ENCODE measurements at places on chromosomes 1 and 21.

GRCh38 chr1:228885845-228886244 is 150.6 kb downstream of the RHOU start:
- no peak for DNase-seq

- no peak for DNase-seq
These were observed 6.6 kb downstream of the FMO1 start for GRCh38 chr1:171254859-171255258.

DNA sequence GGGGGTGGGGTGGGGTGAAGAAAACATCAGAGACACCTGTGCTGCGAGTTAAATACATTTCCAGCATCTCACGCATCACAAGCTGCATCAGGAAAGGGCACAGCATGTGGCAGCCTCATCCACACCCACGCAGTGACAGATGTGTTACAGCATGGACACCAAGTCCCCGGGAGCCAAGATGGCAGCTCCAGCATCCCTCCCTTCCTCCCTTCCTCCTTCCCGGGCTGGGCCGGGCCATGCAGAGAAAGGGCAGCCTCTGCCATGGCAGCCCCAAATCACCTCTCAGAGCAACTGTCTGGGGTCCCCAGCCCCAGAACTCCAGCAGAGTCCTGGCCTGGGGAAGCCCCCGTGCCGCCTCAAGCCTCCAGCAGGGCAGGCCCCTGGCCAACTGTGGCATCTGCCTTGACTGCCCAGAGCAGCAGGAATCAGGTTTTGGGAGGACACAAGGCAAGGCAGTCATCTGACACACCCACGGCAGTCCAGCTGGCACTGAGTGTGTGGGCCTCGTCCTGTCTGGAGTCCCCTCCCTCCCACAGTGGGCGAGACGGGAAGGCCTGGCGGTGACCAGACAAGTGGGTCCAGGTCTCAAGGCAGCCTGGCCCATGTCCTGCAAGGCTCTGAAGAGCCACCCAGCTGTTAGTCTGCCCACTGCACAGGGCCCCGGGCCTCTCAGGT is 6.2 kb downstream of the SMIM1 start:
- DNase-seq: no peak

DNA sequence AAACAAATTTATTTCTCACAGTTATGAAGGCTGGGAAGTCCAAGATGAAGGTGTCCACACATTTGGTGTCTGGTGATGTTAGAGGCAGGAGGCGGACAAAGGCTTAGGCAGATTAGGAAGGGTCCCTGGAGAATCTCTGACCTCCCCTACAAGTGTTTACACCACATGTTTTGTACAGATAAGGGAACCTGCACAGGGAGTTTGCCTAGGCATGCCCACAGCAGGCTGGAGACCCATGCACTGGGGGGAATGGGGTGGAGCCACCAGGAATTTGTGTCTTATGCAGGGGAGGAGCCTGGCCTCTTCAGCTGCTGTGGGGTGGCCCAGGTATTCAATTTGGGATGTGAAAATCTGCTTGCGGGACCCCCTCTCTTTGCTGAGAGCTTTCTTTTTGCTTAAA is 131.3 kb downstream of the PATJ start:
- no peak for DNase-seq

GRCh38 chr1:3904006-3904842 is 4.2 kb upstream of the C1orf174 start:
- DNase-seq: no peak

- no peak for DNase-seq
These were observed 25.8 kb upstream of the KCNE1 start for GRCh38 chr21:34537838-34538237.

GRCh38 chr21:35981514-35982070 is 78.7 kb downstream of the SETD4 start:
- DNase-seq: no peak

- no peak for DNase-seq
These were observed 134.5 kb downstream of the SMYD3 start for GRCh38 chr1:246372559-246372958.

- DNase-seq: peak; percentile 90
These were observed 15.9 kb downstream of the SARS1 start for GRCh38 chr1:109229531-109230127.

- no peak for DNase-seq
These were observed 52.3 kb upstream of the DNAJC6 start for GRCh38 chr1:65256860-65257708.

DNA sequence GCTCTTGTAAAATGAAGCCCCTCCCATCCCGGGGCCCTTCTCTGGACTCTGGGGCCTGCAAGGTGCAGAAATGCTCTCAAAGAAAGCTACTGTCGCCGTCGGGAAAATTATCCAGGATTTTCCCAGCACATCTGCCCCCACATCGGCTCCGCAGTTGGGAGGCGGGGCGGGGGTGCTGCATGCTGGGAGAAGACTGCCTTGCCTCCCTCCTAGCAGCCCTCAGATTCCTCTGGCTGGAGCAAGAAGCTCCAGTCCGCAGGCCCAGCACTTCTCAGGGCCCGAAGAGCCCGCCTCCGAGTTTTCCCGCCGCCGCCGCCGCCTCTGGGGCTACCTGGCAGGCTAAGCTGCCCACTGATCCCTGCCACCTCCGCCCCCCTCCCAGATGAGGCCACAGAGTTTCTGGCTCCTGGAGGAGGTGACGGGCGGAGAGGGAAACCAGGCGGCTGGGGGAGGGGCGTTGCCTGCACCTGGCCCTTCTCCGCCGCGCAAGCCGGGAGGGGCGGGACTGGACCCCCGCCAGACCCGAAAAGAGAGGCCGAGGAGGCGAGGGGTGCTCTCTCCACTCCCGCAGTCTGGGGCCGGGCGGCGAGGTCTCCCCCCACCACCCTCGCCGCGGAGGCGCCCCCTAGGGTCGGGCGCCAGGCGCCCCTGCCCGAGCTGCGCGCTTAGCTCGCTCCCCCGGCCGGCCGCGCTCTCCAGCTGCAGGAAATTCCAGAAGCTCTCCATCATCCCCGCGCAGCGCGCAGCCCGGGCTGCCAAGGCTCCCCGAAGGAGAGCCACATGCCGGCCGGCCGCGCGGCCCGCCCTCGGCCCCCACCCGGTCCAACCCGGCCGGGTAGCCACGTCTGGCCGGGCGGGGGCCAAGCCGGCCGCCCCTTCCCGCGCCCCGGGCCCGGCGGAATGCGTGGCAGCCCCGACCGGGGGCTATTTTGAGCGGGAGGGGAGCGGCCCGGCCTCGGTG is 28.8 kb downstream of the AHDC1 start:
- peak; percentile 82 for DNase-seq

- no peak for DNase-seq
These were observed 106.0 kb downstream of the RAVER2 start for GRCh38 chr1:64850846-64851245.

GRCh38 chr21:39062196-39062595 is 121.1 kb downstream of the PSMG1 start:
- DNase-seq: no peak

- DNase-seq: no peak
These were observed 56.6 kb upstream of the EDN2 start for GRCh38 chr1:41540886-41541591.

GRCh38 chr1:178575611-178576361 is 62.9 kb downstream of the TEX35 start:
- DNase-seq: peak; percentile 51

GRCh38 chr1:29255134-29255666 is 18.9 kb downstream of the PTPRU start:
- no peak for DNase-seq

- DNase-seq: no peak
These were observed 21.4 kb downstream of the FRRS1 start for GRCh38 chr1:99745061-99745460.

DNA sequence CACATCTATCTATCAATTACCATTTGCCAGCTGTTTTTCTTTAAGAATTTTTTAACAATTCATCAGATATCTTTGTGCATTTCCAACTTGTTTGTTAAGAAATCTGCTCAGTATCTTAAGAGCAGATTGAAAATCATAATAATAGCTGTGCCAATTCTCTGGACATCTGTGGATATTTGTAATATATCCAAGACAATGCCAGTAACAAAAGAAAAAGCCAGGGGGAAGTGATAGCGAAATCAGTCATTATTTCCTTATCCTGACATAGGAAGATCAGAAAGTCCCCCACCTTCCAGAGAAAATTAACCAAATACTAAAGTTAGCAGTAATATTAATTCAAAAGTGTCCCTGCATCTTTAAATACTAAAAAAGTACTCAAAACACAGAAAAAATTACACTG is 217.1 kb downstream of the RERE start:
- no peak for DNase-seq

DNA sequence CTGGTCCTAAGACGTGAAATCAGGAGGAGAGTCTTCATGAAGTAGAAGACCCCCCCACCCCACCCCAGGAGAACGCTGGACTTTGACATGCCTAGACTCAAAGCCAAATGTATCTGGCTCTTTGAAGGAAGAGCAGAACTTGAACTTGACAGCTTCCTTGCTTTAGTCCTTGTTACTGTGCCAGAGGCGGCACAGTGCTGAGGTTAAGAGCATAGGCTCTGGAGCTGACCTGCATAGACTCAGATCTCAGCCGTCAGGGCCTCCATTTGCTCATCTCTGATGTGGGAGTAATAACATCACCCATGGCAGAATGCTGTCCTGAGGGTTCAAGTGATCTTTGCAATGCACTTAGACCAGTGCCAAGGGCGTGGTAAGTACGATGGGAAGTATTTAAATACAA is 39.0 kb downstream of the COL6A1 start:
- DNase-seq: no peak

- no peak for DNase-seq
These were observed 20.8 kb upstream of the LRRC3 start for GRCh38 chr21:44434568-44434925.

DNA sequence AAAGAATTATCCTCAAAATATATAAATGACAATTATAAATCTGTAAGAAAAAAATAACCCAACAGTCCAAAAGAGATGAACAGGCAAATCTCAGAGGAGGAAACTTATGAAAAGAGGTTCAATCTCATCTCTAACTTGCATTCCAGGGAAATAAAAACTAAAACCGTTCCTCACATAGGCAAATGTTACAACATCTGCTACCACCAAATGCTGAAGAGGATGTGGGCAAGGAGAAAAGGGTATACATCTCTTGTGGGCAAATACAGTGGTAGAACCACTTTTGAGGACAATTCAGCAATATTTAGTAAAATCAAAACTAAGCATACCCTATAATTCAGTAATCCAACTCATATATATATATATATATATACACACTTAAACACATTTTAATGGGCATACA is 33.7 kb upstream of the SGIP1 start:
- no peak for DNase-seq

DNA sequence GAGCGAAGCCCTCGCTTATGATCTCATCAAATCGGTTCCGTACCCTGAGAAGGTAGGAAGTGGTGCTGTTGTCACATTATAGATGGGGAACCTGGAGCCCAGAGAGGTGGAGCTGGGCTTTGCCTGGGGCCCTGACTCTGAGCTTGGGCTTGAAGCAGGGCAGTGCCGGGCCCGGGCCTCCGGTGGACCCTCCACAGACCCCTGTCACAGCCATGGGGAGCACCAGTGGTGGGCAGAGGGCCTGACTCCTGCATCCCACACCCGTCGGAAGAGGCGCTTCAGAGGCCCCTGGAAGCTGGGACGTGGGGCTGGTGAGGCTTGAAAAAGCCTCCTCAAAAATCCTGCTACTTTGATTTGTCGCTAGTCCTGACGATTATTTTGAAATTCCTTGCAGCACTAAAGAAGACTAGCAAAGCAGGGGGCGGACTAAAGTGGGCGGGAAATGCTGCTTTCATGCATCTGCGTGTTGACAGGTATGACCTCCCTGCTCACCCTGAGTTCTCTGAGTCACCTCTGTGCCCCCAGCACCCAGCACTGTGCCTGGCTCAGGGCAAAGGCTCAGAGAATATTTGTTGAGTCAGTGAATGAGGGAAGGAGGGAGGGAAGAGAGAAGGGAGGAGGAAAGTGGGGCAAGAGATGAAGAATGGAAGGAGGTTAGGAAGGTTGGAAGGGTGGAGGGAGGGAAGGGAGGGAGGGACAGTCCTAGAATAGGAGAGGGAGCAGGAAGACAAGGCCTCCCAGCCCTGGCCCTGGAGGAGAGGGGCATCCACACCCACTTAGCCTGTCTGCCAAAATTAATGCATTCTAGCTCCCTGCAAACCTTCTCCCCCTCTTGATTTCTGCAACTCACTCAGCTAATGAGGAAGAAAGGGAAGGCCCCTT is 262.8 kb upstream of the VAMP3 start:
- no peak for DNase-seq

DNA sequence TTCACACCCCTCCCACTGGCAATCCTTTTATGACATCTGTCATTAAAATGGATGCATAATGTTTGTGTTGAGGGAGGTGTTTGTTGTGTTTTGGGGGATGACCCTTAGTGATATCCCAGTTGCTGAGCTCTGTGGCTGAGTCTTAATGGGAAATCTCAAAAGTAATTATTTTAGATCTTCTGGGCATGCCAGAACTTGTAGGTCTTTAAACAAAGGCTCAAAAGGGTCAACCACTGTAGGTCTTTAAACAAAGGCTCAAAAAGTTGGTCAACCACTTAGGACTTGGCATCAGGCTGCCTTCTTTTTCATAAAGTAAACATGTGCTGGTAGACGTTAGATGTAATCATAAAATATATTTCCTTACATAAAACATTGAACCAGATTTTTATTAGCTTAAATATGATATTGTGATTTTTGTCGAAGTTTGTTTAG is 78.0 kb downstream of the CDC14A start:
- DNase-seq: no peak

All from iPS-NIHi11 (cell line).